ENCODE measurements at places on chromosomes 4 and X. TPM values are rescaled to one million over a fixed set of nuclear protein-coding genes. Genes with fewer than 3 reads are reported as not detected.

Gene SHROOM2
- 17.0 TPM for total RNA-seq

Gene DKK2
- total RNA-seq: not detected

Gene ANAPC4
- 26.8 TPM for total RNA-seq

Gene TMEM35A
- 2.9 TPM for total RNA-seq

Gene IL21
- total RNA-seq: not detected

Gene NLGN3
- 0.33 TPM for total RNA-seq

Gene OPN1LW
- total RNA-seq: not detected

Gene DCAF8L2
- total RNA-seq: 0.10 TPM

Gene UGT8
- not detected for total RNA-seq

Gene NPY5R
- not detected for total RNA-seq

Gene FRAS1
- 0.65 TPM for total RNA-seq

Gene CNKSR2
- under 0.01 TPM for total RNA-seq

Gene NAT8L
- total RNA-seq: under 0.01 TPM

Gene PLAC1
- not detected for total RNA-seq

Gene ERAS
- not detected for total RNA-seq

Gene USP26
- total RNA-seq: not detected

Gene SORCS2
- under 0.01 TPM for total RNA-seq

Gene GPR119
- not detected for total RNA-seq

Gene STPG2
- under 0.01 TPM for total RNA-seq

Gene RTL5
- 0.33 TPM for total RNA-seq

Gene PAGE2
- not detected for total RNA-seq

Gene SSX1
- not detected for total RNA-seq

Gene ZNF157
- not detected for total RNA-seq

Gene CTAG2
- total RNA-seq: not detected

Gene SGMS2
- 91.5 TPM for total RNA-seq

Data from vein endothelial cell (primary cell).